ENCODE measurements at places on chromosomes 1 and 21.

GRCh38 chr1:41535276-41535675 is 50.8 kb upstream of the EDN2 start:
- no peaks in the 10 kb centered on the region for H3K27me3 ChIP-seq
- no peak overlapping the region for H3K27ac ChIP-seq
- no peaks in the 10 kb centered on the region for H3K36me3 ChIP-seq
- H3K4me1 ChIP-seq: no peaks in the 10 kb centered on the region
- peak; percentile 38 for DNase-seq

GRCh38 chr1:76037324-76037723 is 37.2 kb upstream of the ST6GALNAC3 start:
- no peaks in the 10 kb centered on the region for H3K4me1 ChIP-seq
- no peak overlapping the region for H3K27ac ChIP-seq
- no peak for DNase-seq
- no peak overlapping the region for H3K4me3 ChIP-seq

DNA sequence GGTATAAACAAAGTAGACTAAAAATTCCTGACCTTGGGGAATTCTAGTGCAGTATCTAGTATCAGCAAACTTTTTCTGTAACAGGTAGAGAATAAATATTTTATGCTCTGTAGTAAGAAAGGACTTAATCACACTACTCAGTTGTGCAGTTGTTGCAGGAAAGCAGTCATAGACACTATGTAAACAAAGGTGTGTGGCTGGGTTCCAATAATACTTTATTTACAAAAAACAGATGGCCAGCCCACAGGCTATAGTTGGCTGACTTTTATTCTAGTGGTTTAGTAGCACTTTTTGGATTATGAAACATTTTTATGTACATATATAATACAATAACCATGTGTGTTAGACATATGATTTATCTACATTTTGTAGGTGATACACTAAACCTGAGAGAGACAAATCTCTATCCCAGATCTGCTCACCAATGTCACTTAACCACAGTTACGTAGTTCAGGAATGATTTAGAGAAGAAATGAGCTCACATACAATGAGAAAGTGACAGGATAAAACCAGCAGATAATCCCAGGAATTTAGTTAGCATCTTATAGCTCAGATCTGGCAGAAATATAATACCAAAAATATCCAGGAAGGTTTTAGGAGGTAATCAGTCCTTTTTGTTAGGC is 56.1 kb downstream of the MIER1 start:
- no peak overlapping the region for H3K4me3 ChIP-seq
- H3K4me1 ChIP-seq: no peaks in the 10 kb centered on the region
- DNase-seq: no peak
- H3K27ac ChIP-seq: peak overlapping the region; percentile 44

DNA sequence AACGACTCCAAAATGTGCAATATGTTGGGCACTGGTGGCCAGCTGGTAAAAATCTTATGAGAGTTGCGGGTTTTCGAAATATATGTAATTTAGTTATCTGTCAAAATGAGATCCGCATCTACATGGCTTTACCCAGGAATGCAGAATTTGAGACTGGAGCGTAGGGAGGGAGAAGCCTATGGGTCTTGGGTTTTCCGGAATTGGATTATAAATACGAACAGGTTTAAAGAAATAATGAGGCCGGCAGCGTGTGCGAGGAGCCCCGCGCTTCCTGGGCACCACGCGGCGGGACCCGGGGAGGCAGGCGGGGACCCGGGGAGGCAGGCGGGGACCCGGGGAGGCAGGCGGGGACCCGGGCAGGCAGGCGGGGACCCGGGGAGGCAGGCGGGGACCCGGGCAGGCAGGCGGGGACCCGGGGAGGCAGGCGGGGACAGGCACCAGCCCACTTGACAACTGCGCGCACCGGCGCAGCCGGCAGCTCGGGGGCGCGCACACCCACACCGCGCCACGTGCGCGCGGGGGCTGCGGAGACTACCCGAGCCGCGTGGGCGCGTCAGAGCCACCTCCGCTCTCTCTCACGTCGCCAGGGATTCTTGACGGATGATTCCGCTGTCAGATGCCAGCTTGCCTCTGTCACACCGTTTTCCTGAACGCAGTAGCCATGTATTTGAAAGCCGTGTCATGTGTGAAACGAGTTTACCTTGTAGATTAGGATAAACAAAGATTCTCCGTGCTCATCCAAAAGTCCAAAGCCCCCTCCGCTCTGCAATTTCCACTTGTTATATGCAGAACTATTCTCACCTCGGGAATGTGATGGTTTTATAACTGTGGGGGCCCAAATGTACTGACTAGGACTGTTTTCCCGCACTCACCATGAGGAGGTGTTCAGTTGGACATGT is 54.3 kb upstream of the HNRNPU start:
- no peak overlapping the region for H3K27ac ChIP-seq
- H3K4me1 ChIP-seq: peaks cover 7% of the 10 kb centered on the region
- DNase-seq: no peak
- H3K36me3 ChIP-seq: no peaks in the 10 kb centered on the region
- no peaks in the 10 kb centered on the region for H3K27me3 ChIP-seq
- peak overlapping the region; percentile 74 for H3K4me3 ChIP-seq

DNA sequence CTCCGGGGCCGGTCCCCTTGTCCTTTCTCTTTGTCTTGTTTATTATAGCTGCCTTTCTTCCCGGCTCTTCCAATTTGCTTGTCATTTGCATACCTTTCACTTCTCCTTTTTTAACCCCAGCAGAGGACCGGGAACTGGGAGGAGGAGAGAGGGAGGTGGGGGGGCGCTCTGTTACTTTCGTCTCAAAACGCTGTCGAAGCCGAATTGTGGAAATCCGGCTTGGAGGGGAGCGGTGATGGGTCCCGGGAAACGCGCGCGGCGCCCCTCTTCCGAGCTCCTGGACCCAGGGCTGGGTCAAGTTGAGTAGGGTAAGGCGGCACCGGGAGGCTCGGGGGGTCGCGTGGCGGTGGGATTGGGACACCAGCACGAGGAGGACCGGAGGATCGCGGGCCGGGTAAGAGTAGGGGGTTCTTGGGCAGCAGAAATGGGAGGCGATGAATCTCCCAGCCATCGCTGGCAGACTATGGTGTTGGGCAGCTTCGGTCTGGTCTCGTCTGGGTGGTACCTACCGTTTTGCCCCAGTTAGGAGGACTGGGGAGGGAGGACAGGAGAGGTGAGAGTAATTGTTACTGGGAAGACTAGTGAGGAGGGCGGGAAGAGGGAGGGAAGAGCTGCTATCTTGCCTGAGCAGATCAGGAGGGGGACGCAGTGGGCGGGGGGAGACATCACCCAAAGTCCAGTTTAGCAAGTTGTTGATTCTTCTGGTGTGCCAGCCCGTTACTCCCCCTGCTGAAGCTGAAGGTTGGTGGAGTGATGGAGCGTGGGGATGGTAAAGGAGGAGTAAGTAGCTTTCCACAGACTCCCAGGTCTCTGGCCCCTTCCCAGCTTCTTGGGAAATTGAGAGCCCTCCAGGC is 1.5 kb downstream of the PROX1 start:
- H3K4me1 ChIP-seq: peaks cover 43% of the 10 kb centered on the region
- H3K4me3 ChIP-seq: peak overlapping the region; percentile 62
- H3K36me3 ChIP-seq: no peaks in the 10 kb centered on the region
- DNase-seq: no peak

- peaks cover 34% of the 10 kb centered on the region for H3K4me1 ChIP-seq
- H3K27ac ChIP-seq: no peak overlapping the region
- DNase-seq: no peak
These were observed 23.5 kb upstream of the PRELP start for GRCh38 chr1:203451836-203452784.

GRCh38 chr1:161899091-161899490 is 124.6 kb downstream of the OLFML2B start:
- no peaks in the 10 kb centered on the region for H3K4me1 ChIP-seq
- no peak overlapping the region for H3K4me3 ChIP-seq
- H3K27me3 ChIP-seq: no peaks in the 10 kb centered on the region
- no peak for DNase-seq
- no peaks in the 10 kb centered on the region for H3K36me3 ChIP-seq

GRCh38 chr1:147798731-147799130 is 38.3 kb upstream of the GJA5 start:
- no peaks in the 10 kb centered on the region for H3K27me3 ChIP-seq
- no peaks in the 10 kb centered on the region for H3K36me3 ChIP-seq
- H3K4me1 ChIP-seq: no peaks in the 10 kb centered on the region
- no peak overlapping the region for H3K4me3 ChIP-seq
- no peak overlapping the region for H3K27ac ChIP-seq
- no peak for DNase-seq

DNA sequence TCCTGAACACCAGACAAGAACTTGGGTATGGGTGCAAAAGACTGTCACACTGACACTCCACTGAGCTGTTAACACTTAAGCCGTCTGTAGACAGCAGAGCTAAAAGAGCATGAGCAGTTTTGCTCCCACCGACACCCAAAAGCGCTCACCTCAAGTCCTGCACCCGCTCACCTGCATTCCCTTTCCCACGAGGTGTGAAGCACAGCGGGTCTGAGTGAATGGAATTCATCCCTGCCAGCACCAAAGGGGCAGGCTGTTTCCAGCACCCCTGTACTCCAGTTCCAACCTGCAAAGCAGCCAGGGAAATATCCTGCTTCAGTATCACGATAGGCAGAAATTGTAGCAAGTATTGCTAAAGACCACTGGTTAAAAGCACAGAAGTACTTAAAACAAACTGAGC is 28.8 kb downstream of the KRTAP21-3 start:
- H3K27ac ChIP-seq: no peak overlapping the region
- no peaks in the 10 kb centered on the region for H3K36me3 ChIP-seq
- DNase-seq: no peak

DNA sequence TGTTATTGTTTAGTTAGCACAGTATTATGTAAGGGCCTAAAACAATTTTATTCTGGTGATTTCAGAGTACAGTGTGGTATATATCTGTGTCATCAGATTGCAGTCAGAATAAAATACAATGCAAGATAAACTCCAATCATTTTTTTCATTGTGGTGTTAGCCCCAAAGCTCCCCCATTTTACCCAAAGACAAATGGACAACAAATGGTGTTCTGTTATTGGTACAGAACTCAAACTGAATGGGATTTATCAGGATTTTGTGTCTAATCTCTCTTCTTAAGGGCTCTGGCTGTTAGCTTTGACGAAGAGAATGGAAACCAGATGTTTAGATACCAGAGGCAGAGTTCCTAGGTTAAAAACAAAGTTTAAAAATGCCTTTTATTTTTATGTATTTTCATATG is 163.1 kb upstream of the USP25 start:
- H3K27ac ChIP-seq: no peak overlapping the region
- no peaks in the 10 kb centered on the region for H3K36me3 ChIP-seq
- no peak for DNase-seq
- H3K4me3 ChIP-seq: no peak overlapping the region

- no peak overlapping the region for H3K4me3 ChIP-seq
- DNase-seq: peak; percentile 6
- H3K27ac ChIP-seq: no peak overlapping the region
- H3K27me3 ChIP-seq: no peaks in the 10 kb centered on the region
- H3K36me3 ChIP-seq: no peaks in the 10 kb centered on the region
These were observed 89.6 kb upstream of the CD34 start for GRCh38 chr1:208000504-208000903.

- DNase-seq: no peak
- no peak overlapping the region for H3K4me3 ChIP-seq
- H3K27me3 ChIP-seq: no peaks in the 10 kb centered on the region
- peaks cover 11% of the 10 kb centered on the region for H3K4me1 ChIP-seq
These were observed 4.1 kb upstream of the PTPN7 start for GRCh38 chr1:202164271-202165037.

GRCh38 chr1:212302745-212303383 is 17.7 kb downstream of the PPP2R5A start:
- no peak overlapping the region for H3K27ac ChIP-seq
- H3K27me3 ChIP-seq: no peaks in the 10 kb centered on the region
- no peak overlapping the region for H3K4me3 ChIP-seq
- peaks cover 2% of the 10 kb centered on the region for H3K36me3 ChIP-seq
- no peak for DNase-seq

DNA sequence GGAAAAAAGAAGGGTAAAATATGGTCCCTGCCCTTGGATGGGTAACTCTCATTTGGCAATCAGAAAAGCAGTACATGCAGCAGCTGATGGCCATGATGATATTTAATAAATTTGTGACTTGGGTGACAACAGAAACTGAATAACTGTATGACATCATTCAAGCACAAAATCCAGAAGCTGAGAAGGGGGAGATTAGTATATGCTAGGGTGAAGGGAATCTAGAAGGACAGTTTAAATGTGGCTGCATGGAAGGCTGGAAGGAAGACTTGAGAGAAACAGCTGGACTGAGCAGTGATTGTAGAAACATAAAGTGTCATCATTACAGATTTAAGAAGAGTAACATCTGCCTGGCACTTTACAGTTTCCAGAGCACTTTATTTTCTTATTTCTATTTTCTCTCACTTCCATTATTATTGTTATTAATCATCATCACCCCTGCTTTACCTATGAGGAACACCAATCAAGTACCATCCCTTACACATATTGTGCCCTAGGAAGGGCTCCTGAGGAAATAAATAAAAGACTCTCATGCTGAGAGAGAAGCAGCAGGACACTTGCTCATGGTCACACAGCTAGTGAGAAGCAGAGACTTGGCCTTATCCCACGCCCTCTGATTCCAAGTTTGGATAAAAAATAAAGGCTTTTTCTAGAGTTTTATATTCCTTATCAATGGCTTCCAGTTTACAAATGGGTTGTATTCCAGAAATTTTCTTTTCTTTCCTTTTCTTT is 207.2 kb downstream of the PBX1 start:
- no peaks in the 10 kb centered on the region for H3K27me3 ChIP-seq
- no peak for DNase-seq
- peaks cover 26% of the 10 kb centered on the region for H3K4me1 ChIP-seq

DNA sequence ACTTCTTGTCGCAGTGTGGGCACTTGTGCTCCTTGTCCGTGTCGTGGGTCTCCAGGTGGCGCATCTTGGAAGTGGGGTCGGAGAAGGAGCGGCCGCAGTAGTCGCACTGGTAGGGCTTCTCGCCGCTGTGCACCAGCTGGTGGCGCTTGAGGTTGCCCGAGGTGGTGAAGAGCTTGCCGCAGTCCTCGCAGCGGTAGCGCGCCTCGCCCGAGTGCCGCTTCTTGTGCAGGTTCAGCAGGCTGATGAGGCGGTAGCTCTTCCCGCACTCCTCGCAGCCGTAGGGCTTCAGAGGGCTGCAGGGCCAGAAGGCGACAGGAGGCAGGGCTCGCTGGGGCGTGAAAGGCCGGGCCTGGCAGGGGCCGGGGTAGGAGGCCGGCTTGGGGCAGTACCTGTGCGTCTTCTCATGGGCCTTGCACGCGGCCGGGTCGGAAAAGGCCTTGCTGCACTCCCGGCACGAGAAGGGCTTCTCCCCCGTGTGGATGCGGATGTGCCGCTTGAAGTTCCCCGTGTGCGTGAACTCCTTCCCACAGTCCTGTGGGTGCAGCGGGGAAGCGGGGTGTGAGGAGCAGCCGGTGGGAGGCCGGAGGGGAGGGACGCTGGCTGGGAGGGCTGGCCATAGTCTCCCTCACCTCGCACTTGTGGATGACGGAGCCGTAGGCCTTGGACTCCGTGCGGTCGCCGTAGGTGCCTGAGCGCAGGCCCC is 31.4 kb downstream of the ZBTB17 start:
- no peak overlapping the region for H3K4me3 ChIP-seq
- H3K27ac ChIP-seq: no peak overlapping the region
- no peaks in the 10 kb centered on the region for H3K27me3 ChIP-seq
- no peak for DNase-seq
- H3K4me1 ChIP-seq: peaks cover 19% of the 10 kb centered on the region
- H3K36me3 ChIP-seq: peaks cover 87% of the 10 kb centered on the region

Measured in suprapubic skin (tissue), 4 donors.